NCI-H1092 treated with DMSO at 0.1 percent for 48 hours (cell line): ENCODE measurements at places on chromosomes 6 and 20.
A peak's percentile ranks its signal among the peaks of the same experiment; 100 is the strongest.

GRCh38 chr6:55445648-55446204, 118.5 kb downstream of the GFRAL start:
- peak; percentile 7 for DNase-seq

DNA sequence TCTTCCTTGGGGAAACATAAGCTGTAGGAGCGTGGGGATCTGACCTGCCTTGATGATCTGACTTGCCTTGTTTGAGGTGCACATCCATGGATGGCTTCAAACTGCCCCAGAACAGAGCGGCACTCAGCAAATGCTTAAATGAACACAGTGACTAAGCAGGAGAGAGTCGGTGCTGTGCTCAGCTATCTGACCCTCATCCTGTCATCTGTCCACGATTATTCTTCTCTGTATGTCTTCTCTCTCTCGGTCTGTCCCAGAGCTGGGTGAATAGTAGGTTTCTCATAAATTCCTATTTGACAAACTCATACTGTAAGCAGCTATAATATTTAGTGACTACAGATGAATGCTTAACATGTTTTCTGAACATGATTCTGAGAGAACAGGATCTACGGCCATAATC, 37.3 kb downstream of the TRAM2 start:
- DNase-seq, result no peak

DNA sequence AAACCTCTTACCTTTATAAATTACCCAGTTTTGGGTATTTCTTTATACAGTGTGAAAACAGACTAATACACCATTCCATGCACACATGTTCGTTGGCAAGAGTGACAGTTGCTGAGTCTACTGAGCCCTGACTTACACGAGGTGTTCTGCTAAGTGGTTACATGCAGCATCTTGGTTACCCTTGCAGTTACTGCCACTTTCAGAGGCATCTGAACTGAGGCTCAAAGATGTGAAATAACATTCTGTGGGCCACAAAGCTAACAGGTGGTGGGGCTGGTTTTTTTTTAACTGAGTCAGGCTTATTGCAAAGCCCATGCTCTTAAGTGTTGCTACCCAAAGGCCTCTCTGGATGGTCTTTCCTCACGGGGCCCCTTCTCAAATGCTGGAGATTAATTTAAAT, 54.4 kb upstream of the GTSF1L start:
- no peak for DNase-seq

DNA sequence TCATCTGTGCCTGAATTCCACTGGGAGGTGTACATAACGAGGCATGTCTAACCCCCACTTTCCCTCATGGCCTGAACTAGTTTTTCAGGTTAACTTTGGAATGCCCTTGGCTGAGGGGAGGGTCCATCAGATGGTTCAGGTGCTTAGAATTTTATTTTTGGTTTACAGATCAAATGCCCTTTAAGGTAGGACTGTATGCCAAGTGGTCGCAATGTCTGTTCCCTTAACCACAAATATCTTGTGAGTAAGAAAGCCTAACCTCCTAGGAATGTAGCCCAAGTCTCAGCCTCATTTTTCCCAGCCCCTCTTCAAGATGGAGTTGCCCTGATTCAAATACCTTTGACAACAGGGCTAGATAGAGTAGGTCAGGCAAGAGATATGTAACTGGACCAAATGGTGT, 78.4 kb downstream of the RNASET2 start:
- no peak for DNase-seq

DNA sequence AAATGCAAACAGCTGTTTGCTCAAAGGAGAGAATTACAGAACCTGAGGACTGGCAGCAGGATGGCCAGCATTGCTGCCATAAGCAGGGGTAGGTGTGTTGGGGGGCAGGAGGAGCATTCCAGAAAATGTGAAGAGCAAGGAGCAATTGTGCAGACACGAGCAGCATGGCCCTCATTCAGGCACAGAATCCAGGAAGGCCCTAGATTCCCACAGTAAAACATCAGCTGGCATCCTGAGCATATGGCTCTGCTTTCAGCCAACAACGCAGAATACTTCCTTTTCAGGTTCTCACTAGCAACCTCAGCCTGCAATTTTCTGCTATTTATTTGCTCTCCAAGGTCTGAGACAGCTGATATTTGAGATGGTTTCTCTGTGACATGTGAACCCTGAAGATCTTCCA, 243.4 kb upstream of the POU3F2 start:
- no peak for DNase-seq

DNA sequence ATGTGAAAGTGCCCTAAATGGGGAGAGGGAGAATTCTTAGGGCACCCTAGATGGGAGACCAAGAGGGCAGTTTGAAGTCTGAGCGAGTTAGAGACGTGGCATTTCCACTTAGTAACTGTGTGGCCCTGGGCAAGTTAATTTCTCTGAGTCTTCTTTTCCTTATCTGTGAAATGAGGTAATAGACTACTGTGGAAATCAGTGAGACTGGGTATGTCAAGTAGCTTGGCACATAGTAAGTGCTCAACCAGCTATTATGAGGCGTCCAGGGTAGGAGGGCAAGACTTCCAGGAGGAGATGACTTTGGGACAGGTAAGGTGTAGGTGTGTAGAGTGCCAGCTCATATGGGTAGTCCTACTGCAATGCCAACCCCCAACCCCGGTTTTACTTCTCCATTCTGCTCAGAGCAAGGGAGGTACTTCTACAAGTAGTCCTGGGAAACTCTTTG, 770 bp downstream of the KIF3B start:
- DNase-seq, result no peak
